ENCODE measurements at places on chromosomes 3 and 15.

DNA sequence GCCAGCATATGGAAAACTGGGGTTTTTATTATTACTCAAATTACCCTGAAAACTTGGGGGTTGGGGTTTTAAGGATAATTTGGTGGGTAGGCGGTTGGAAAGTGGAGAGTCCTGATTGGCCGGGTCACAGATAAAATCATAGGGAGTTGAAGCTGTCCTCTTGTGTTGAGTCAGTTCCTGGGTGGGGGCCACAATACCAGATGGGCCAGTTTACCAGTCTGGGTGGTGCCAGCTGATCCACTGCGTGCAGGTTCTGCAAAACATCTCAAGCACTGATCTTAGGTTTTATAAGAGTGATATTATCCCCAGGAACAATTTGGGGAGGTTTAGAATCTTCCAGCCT, 4.9 kb upstream of the ZNF662 start:
- DNase-seq = no peak

DNA sequence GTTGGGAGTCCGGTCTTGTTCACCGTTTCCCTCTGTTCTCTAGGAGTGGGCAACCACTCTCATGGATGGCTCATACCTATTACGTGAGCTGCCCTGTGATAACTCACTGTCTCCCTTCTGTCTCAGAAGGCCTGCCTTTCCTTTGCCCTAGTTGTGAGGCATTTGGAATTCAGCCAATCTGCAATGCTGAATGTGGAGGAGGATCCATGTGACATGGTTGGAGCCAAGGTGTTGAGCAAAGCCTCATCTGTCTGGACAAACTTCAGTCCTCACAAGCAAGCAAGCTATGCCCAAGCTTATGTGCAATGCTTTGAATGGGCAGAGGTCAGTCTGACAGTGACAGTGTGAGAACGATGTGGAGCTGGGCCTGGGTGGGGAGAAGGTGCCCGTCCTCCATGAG, 37.8 kb upstream of the ATP10A start:
- no peak for DNase-seq

DNA sequence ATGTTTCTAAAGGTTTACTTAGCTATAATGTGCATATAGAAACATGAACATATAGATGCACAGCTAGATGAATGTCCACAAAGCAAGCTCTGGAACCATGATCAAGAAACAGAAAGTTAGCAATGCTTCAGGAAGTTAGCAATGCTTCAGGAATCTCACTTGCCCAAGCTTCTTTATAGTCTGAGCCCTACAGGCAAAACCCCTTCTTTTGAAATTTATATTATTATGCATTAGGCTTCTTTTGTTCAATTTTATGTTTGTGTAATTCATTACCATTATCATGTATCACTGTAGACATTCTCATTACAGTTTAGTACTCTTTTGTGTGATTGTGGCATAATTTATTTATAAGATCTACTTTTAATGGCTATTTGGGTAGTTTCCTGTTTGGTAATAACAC, 286.4 kb upstream of the BCHE start:
- DNase-seq = no peak

DNA sequence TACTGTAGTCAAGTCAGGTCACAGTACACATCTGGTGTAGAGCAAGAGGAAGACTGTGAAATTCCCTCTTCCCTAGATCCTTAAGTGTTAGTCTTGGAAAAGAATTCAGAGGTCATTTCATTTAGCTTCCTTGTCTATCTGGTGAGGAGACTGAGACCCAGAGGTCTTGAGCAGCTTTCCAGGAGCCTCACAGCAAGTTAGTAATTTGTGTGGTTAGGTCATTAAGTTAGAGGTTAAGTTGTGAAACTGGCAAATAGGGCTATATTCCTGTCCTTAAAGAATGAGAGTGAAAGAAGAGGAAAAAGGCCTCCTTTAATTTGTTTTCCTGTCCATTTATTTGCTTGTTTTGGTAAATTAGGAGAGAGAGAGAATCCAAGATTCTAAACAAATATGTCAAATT, 9.0 kb downstream of the PODXL2 start:
- DNase-seq = no peak

- no peak for DNase-seq
Observed at GRCh38 chr3:176005564-176005963, 1146.4 kb downstream of the NAALADL2 start.

- no peak for DNase-seq
Observed at GRCh38 chr15:54564166-54564565, 585.9 kb downstream of the UNC13C start.

- no peak for DNase-seq
Observed at GRCh38 chr3:25618028-25618427, 46.7 kb downstream of the TOP2B start.
